ENCODE measurements at places on chromosomes 5 and 9.

DNA sequence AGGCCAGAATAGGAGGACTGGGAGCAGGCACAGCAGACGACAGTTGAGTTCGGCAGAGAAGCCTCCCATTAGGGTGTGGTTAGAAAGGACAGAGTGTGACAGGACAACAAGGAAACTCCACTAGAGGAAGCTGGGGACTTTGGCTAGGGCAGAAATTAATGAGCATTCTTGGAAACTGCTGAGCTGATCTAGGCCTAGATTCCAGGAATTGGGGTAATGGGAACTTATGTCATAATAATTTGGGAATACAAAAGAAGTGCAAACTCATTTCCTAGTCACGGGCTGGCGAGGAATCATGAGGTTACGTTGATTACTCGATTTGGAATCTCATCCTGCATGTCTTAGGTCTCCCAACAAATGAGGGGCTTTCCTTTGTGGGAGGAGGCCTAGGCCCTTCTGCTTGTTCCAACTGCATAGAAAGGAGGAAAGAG, 144.6 kb upstream of the RPS23 start:
- no peak for DNase-seq

GRCh38 chr5:90134892-90135291, 274.7 kb downstream of the CETN3 start:
- peak; percentile 30 for DNase-seq

DNA sequence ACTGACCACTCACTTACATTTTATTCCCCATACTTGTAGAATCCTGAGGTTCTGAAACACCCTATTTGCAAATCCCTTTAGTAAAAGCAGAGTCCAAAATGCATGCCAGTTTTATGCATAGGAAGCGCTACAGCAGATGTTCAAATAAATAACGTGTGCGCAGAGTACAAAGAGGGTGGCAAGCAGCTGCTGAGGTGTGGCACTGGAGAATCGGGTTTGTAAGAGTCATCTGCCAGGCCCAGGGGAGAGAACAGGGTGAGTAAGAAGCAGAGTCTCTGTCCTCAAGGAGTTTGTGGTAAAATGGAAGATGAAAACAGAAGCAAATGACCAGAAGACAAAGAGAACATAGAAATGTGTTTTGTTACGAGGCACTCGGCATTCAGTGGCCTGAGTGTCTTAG, 288.8 kb downstream of the GLIS3 start:
- DNase-seq = no peak

GRCh38 chr5:9815051-9815450, 184.9 kb upstream of the TAS2R1 start:
- DNase-seq = no peak

DNA sequence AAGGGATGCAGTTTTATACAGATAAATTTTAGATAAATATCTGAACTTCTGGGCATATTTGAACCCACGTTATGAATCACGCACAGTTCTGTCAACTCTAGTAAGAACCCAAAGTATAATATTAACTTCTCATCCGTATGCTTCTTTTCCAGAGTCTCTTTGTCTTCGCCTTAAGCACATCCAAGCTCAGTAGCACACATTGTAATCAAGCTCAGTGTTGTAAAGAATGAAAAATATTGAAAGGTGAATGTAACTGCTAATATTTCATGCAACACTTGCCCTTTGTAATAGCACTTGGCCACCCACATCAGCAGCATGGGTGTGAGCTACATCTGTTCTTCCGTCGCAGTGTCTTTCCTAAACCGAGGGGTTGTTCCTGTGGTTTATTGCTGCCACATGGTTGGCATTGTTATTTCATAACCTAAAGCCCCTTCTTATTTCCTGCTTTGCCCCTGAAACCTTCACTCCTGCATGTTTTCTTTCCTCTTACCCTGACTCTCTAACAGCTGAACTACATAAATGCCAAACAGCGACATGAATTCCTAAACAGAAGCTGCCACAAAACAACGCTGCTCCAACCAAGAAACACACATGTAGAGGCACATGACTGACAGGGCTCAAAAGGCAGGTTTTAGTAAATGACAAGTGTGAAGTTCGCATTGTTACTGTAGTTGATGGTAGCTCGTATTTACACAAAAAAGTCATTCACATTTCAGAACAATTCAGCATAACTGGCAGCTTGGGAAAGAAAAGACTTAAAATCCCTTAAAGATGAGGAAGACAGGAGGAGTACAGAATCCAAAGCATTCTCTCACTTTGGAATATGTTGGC, 190.1 kb upstream of the MEF2C start:
- no peak for DNase-seq

GRCh38 chr9:105694848-105695581, 674 bp downstream of the TMEM38B start:
- DNase-seq = peak; percentile 64

DNA sequence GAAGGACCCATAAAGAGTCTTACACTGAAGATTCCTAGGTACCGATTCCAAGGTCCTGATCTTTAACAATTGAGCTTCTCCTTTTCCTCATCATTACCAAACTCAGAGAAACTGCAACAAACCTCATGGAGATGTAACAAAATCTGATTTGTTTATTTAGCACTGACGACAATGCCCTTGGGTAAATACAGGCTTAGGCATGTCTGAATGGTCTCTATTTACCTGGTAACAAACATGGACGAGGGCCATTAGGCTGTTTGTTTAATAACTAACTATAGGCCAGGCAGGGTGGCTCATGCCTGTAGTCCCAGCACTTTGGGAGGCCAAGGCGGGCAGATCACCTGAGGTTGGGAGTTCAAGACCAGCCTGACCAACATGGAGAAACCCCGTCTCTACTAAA, 333.3 kb downstream of the AGTPBP1 start:
- no peak for DNase-seq

- no peak for DNase-seq
These were observed 373.4 kb upstream of the ACO1 start for GRCh38 chr9:32011049-32011448.

GRCh38 chr9:16690628-16691027, 179.8 kb downstream of the BNC2 start:
- DNase-seq = no peak

DNA sequence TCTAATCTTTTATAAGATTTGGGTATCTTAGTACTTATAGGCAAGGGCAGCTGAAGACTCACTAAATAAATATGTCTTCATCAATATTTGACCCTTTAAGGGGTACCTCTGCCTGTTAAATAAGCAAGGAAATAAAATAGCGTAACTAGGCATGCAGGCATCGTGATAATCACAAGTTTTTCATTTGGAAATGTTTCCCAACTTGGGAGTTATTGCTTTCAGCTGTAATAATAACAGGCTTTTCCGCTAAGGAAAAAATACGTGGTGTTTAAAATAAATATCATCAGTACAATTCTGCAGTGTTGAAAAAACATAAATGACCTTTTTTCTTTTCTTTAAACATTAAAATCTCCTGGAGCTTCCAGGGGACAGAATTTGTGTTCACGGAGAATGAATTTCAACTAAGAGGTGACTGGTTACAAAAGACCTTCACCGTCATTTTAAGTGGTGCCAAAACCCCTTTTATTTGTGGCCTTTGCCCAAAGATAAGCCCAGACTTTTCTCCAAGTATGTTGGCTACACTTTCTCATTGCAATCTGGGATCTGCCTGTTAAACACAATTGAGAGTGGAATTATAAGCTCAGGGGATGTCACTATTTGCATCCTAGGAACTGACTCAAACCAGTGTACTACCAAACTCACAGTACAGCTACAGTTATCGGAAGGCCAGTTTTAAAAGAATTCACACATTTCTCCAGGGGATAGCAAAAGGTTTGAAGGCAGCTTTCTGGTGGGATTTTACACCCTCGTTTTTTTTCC, 218.6 kb downstream of the FBXL7 start:
- no peak for DNase-seq

- DNase-seq = no peak
These were observed 53.7 kb downstream of the HMCN2 start for GRCh38 chr9:130319300-130319699.

GRCh38 chr9:7394002-7394774, 405.4 kb downstream of the DMAC1 start:
- DNase-seq = no peak

DNA sequence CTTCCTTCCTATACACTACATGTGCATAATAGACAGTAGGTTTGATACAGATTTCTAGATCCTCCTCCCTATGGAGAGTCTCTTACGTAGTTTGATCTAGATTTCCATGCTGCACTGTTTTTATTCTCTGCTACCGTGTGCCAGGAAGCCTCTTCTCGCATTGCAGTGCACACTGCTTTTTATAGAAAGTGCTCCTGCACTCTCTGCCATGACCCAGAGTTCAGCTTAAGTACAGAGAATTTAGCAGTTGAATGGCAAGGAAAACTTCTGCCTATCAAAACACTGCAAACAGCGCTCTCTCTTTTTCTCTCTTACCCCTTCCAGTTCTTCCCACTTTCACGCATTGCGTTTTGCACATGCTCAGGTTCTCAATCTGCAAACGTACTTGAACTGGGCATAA, 187.4 kb downstream of the ARHGAP26 start:
- DNase-seq = no peak

GRCh38 chr5:57179262-57180200, 5.7 kb downstream of the GPBP1 start:
- DNase-seq = no peak

GRCh38 chr5:19853616-19854240, 134.3 kb downstream of the CDH18 start:
- no peak for DNase-seq

GRCh38 chr5:87432460-87432859, 19.7 kb upstream of the CCNH start:
- DNase-seq = no peak

GRCh38 chr9:136059851-136060670, 35.0 kb downstream of the NACC2 start:
- no peak for DNase-seq

- no peak for DNase-seq
These were observed 73.7 kb downstream of the PPARGC1B start for GRCh38 chr5:149803641-149804468.

DNA sequence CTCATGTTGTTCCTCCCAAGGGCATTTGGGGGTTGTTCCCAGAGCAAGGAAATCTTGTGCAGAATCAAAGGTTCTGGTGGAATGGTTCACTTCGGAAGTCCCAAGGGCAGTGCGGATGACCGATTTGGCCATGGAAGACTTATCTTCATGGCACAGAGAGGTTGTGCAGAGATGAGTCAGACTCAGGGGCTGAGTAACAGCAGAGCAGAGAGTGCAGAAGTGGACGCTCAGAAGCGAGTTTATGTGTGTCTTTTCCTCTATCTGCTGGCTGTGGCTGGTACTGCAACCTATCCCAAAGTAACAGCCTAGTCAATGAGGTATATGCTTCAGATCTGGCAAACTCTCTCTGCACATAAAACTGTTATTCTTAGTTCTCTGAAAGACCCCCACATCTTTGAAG, 118.1 kb downstream of the DPYSL3 start:
- DNase-seq = no peak

GRCh38 chr9:21268347-21268657, 28.5 kb upstream of the IFNA14 start:
- no peak for DNase-seq

GRCh38 chr9:438066-438465, 223.4 kb downstream of the DOCK8 start:
- no peak for DNase-seq

DNA sequence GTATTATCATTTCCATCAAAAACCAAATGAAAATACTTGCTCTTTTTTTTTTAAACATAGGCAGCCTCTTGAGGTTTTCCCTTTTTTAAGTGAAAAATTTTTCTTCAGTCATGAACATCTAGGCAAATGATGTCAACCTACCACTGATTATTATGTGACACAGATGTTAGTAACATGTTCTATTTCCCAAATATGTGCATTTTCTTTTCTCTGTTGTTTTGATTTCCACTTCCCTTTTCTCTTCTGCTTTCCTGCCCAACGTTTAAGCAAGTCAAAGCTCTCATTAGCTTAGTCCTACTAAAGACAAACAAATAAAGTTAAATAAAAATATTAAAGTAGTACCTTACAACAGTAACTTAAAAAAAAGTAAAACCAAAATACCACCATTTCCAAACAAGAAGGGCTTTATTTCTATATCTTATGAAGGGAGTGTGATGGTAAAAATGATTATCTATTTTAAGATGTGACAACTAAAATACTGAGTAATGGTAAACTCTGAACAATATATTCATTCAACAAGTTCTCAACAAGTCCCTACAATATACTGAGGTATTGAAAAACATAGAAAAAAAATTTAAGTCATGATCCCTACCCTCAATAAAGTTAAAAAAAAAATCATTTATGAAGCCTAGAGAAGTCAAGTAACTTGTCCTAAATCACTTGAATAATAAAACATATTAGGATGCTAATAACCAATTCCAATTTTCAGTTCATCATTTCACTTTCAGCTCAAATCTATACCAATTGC, 9.4 kb downstream of the SLC38A9 start:
- no peak for DNase-seq

DNA sequence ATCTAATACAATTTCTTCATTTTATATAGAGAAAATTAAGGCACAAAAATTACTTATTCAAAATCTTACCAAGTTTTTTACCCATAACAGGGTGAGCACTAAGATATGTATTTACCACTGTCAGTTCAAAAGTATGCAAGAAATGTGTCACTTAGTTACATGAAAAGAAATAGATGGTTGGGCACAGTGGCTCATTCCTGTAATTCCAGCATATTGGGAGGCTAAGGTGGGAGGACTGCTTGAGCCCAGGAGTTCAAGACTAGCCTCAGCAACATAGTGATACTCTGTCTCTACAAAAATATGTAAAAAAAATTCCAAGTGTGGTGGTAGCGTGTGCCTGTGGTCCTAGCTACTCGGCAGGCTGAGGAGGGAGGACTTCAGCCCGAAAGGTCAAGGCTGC, 19.4 kb downstream of the YIPF5 start:
- DNase-seq = no peak

GRCh38 chr9:98255578-98256296, at the start of gene TBC1D2:
TSS of gene TBC1D2 (minus strand) at chr9:98255649. CDS start at chr9:98255541, 108 bp downstream.
- peak; percentile 95 for DNase-seq

GRCh38 chr9:129415942-129416651, 204.8 kb downstream of the C9orf50 start:
- DNase-seq = no peak

DNA sequence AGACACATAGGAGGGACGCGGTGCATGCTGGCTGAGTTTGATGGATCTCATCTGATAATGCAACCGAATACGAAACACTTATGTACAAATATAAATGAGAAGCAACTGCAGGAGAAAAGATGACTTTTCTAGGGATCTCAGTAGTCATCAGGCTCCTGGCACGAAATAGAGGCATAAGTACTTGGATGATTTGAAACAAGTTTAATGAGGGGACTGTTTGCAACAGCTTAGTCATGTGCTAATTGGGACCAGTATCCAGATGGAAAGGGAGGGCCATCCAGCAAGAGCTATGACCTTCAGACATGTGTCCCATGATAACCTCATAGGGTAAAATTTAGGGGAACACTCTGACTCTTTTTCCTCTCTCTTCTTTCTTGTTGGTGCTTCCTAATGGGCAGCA, 123.0 kb downstream of the EGFLAM start:
- DNase-seq = no peak

DNA sequence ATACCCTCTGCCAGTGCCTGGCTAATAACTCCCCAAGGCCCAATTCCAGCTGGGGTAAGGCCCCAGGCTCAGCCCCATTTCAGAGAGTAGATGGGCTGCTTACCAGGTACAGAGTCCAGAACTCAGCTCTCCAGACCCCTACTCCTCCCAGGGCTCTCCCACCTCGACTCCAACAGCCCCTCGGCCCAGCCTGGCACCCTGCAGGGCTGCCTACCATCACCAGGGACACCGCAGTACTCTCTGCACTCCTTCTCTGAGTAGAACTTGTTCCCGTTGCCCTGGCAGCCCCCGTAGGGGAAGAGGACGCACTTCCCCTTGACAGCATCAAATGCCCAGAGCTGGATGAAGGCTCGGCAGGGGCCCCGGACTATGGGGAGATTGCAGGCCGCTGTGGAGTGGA, 17.4 kb downstream of the AMBP start:
- DNase-seq = no peak
